ENCODE measurements at places on chromosomes 3 and 15.

DNA sequence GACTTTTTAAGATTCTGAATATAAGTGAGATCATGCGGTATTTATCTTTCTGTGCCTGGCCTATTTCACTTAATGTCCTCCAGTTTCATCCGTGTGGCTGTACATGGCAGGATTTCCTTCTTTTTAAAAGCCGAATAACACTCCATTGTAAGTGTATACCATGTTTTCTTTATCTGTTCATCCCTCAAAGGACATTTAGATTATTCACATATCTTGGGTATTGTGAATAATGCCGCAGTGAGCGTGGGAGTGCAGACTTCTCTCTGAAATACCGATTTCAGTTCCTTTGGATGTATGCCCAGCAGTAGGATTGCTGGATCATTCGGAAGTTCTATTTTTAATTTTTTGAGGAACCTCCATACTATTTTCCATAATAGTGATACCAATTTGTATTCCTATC, 136.1 kb downstream of the APBA2 start:
- no peak for ATAC-seq

- ATAC-seq = no peak
Measured at GRCh38 chr3:30654269-30654668, 47.9 kb downstream of the TGFBR2 start.

GRCh38 chr15:70492240-70493177, 270.8 kb downstream of the UACA start:
- peak; percentile 44 for ATAC-seq

DNA sequence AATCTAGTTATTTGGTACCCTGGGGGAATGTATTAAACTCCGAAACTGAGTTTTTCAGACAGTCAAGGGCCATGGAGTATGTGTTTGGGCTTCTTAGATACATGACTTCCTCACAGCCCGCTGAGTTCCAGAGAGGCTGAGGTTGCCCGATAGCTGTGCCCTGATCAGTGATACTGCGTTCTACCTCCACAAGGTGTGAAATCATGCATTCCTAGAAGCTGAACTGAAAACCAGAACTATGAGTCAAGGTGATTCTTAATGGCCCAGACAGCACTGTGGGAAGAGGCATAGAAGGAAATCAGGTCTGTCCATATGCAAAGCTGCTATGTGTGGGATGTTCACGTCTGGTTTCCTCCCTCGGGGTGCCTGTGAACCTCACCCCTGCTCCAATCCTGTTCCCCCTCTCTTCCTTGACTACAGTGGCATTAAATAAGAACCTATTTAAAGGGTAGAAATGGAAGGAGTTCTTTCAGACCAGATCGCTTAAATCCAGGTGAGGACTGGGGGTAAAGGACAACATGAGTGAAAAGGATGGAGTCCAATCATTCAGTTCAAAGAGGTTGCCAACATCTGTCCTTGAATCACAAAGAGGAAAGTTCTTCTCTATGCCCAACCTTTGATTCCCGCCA, 74.3 kb downstream of the MYO1E start:
- ATAC-seq = no peak

GRCh38 chr3:156298938-156299337, 178.6 kb downstream of the KCNAB1 start:
- ATAC-seq = peak; percentile 43

GRCh38 chr3:157063926-157064325, 96.0 kb downstream of the CCNL1 start:
- no peak for ATAC-seq

DNA sequence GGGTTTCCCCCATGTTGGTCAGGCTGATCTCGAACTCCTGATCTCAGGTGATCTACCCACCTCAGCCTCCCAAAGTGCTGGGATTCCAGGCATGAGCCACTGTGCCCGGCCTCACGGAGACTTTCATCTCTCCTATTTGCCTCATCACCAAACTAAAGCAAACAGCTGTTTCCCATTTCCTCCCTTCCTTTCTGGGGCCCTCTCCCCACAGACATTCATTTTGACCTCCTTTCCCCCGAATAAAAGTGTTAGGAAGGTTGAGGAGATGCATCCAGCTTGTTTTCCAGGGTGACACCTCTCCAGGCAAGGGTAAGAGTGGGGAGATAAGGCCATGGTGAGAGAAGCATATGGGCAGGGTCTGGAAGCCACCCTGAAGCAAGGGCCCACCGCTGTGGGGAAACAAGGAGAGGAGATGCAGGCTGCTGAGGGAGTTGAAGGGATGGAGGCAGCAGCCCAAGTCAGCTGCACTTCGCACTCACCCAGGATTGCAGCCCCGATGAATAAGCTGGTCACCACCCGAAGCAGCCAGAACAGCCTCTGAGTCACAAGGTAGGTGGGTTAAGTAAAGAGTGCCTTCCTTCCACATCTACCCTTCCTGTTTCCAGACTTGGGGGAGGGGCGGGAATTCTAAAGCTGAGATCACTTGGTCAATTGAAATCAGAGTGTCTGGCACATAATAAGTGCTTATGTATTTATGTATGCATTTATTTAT, 7.7 kb downstream of the DUOXA2 start:
- no peak for ATAC-seq

GRCh38 chr3:183536238-183536880, 19.1 kb downstream of the KLHL6 start:
- ATAC-seq = no peak

DNA sequence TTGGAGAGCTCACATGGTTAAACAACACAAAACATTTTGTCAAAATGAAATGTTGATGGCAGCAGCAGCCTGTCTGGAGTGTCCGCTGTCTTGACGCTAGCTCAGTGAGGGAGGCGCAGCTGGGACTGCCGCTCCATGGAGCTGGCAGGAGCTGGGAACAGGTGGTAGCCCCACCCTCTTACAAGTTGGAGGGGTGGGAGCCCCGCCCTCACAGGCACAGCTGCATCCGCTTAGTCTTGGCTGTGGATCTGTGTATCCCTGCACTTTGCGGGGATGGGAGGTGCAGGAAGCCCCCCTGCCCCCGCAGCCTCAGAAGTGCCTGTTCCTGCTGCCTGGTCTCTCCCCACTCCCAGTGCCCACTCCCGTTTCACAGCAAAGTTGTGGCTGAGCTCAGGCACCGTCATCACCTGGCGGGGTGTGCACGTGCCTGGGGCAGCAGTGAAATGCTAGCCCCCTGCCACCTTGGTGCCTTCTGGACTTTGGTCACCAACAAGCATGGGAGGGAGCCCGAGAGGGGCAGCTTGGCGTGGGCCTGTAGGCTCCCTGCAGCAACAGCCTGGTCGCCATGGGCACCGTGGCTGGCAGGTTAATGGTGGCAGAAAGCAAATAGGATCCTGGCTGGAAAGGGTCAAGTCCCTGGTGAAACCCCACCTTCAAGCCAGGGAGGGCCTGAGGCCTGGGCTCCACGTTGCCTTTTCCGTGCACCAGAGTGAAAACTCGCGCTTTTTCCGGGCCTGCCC, 53.8 kb upstream of the CADM2 start:
- no peak for ATAC-seq

- no peak for ATAC-seq
Measured at GRCh38 chr15:51263116-51263515, 75.3 kb downstream of the CYP19A1 start.

DNA sequence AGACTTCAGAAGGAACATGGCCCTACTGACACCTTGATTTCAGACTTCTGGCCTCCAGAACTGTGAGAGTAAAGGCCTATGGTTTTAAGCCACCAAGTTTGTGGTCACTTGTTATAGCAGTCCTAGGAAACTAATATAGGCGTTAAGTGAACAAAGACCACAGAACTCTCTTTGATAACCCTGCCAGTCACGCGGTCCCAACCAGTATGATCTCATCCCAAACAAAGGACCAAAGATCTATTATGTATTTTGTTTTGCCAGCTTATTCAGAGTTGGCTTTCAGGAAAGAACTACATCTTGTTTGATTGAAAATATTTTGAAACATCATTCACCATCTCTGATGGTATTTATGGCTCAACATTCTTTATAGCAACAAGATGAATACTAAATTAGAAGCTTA, 294.4 kb upstream of the SLCO3A1 start:
- ATAC-seq = no peak

- ATAC-seq = peak; percentile 40
Measured at GRCh38 chr3:141400073-141400971, 32.0 kb downstream of the ZBTB38 start.

DNA sequence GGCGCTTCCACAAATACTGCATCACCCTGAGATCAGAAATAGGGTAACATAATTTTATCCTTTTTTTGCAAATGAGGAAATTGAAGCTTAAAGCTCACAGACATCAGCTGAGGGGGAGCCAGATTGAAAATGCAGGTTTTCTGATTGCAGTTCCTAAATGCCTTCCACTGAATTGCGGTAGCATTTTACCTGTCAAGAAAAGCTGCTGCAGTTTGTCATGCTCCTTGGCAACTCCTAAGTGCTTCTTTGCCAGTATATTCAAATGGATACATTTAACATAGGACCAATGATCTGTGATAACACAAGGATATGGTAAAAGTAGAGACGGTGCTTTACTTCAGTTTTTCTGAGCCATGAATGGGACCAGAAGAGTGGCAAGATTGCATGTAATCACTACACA, 50.5 kb downstream of the SPATA16 start:
- ATAC-seq = no peak

- no peak for ATAC-seq
Measured at GRCh38 chr3:109109574-109109973, 8.4 kb downstream of the MORC1 start.

- ATAC-seq = no peak
Measured at GRCh38 chr3:176796371-176796770, 400.9 kb downstream of the TBL1XR1 start.

- peak; percentile 44 for ATAC-seq
Measured at GRCh38 chr3:58414538-58415197, 19.0 kb downstream of the PDHB start.

- ATAC-seq = no peak
Measured at GRCh38 chr3:109224333-109224732, 87.8 kb downstream of the C3orf85 start.

GRCh38 chr3:52614689-52615088, 71.0 kb downstream of the PBRM1 start:
- no peak for ATAC-seq

DNA sequence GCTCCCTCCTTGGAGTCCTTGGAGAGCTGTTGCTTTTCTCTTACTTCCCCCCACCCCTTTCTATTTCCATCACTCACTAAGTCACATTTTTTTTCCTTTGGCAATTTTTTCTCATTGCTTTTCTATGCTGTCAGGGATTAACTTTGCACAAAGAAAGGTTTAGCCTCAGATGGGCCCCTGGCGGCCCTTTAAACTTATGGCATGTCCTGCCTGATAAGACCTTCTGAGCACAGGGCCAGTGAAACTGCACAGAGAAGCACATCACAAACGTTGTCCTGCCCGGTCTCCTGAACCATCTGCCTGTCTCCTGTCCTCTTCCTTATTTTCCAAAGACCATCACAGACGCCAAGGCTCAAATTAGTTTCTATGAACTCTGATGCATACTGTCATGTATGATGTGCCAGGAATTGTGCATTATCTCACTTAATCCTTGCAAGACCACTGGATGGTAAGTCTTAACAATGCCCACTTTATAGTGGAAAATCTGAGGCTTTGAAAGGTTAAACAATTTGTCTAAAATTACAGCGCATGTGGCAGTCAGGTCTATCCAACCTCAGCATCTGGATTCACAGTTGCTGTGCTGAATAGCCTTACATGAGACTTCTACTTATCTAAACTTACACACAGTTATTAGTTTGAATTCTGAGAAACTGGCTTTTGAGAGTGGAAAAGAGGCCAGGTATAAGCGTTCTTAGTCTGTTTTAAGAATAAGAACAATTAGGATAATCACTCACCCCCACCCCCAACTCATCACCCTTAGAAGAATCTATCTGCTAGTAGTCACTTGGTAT, 648.1 kb downstream of the NTRK3 start:
- ATAC-seq = no peak

DNA sequence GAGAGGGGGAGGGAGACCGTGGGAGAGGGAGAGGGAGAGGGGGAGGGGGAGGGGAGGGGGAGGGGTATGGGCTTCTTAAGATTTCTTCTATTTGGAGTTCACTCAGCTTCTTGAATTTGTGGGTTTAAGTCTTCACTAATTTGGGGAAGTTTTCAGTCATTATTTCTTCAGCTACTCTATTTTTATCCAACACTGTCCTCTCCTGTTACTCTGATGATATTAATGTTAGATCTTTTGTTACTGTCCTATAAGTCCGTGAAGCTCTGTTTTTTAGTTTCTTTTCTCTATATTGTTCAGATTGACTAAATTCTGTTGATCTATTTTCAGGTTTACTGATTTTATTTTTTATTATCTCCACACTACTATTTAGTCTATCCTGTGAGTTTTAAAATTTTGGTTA, 351.5 kb upstream of the TPM1 start:
- no peak for ATAC-seq

DNA sequence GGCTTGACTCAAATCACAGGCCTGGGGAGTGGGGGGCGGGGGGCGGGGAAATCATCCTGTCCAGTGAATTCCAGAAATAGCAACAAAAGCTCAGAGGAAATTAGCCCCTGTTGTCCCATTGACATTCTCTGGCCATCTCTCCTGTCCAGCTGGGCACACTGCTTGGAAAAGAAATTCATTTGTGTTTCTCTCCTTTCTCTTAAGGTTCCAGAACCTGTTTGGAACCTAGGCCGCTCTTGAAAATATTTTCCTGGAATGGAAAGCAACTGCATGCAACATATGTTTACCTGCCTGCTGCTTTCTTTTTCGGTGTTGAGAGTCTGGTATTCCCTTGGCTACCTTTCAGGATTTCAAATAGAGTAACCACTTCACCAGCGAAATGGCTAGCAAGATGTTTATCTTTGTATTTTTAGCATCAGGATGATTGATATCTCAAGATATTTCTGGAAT, 169.0 kb downstream of the GHSR start:
- no peak for ATAC-seq

DNA sequence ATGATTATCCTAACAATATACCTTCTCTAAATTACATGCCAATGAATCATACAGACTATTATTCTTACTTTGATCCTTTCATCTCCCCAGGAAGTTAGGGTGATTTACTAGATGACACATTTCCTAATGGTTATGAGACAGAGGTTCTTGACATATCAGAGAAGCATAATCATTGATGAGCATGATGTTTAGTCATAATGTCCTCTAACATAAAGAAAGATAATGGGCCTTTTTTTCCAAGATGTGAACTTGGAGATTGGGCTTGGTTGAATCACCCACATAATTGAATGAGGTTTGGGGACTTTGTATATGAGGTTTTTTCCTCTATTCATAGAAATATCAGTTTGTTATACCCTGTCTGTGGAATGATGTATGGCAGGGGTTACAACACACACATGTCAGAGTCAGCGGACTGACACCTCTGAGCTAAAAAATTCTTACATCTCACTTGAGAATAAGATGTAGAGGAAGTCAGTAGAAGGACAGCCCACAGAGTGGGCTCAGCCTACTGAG, 69.7 kb upstream of the DCBLD2 start:
- no peak for ATAC-seq
